ENCODE measurements at places on chromosomes 5 and 9.

DNA sequence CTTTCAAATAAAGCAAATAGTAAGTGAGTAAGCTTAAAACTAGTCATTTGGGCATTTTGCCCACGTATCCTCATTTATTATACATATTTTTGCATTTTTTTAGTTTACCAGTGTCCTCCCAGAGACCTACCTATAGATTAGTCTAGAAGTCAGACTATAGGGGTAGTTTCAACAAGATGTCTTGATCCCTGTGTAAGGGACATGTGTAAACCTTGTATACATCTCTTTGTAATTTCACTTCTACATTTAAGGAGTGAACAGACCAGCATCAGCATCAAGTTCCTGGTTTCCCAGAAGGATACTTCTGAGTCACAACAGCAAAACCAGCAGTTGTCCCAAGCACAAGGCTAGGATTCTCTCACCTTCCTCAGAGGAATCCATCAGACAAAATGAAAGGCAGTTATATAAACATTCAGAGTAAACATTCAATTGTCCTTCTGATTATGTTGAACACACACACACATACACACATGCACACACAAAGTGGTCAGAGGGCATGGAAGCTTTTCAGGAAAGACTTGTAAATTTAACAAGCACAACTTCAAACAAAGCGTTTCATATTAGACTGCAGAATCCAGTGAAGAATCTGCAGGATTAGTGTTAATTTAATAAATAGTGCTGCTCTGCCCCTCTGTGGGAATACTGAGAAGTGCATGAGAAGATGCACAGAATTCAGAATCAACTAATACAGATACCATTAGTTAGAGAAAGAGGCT is 55.4 kb downstream of the HINT1 start:
- DNase-seq, result peak; percentile 69

DNA sequence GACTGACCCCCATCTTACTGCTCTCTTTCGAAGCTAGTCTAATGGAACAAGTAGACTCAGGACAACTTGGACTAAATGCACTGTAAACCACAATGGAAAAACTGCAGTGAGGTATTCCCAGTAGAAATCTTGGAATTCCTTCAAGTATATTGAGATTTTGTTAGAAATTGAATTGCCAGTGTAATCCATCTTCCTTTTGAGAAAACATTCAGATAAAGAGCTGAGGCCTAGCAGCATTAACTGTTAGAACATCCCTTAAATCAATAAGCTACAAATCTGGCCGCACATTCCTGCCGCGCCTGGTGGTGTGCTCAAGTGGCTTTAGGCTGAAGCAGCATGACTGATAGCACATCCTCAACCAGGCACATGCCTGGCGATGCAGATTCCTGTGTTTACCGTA is 29.3 kb downstream of the PPIC start:
- DNase-seq, result no peak

GRCh38 chr5:88846434-88846833 is 36.5 kb downstream of the MEF2C start:
- no peak for DNase-seq

DNA sequence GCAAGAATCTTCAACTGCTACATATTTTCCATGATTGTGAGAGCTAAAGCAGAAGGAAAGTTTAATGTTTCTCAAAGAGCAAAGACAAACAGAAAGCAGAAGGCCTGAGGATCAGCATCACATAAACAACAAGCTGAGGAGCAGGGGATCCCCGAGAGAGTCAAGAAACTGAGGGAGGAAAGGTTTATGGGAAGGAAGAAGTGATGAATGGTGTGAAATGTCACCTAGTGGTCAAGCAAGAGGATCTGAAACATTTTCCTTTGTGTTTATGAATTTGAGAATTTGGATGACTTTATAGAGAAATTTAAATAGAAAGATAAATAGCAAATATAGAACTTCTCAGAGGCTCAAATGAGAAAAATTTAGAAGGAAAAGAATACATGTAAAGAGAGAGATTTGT is 481.9 kb downstream of the CHSY3 start:
- DNase-seq, result no peak

DNA sequence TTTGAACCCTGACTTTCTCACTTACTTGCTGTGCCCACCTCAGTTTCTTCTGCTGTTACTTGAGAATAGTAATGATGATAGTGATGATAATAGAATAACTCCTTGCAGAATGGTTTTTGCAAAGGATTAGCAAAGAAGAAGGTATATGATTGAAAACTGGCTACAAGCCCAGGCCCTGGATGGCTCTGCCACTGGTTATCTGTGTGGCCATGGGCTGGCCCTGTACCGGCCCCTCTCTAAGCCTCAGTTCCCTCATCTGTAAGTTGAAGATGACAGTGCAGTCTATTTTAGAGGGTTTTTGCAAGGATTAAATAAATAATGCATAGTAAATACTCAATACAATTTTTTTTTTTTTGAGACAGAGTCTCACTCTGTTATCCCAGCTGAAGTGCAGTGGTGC is 6.2 kb downstream of the TTLL11 start:
- DNase-seq, result no peak

DNA sequence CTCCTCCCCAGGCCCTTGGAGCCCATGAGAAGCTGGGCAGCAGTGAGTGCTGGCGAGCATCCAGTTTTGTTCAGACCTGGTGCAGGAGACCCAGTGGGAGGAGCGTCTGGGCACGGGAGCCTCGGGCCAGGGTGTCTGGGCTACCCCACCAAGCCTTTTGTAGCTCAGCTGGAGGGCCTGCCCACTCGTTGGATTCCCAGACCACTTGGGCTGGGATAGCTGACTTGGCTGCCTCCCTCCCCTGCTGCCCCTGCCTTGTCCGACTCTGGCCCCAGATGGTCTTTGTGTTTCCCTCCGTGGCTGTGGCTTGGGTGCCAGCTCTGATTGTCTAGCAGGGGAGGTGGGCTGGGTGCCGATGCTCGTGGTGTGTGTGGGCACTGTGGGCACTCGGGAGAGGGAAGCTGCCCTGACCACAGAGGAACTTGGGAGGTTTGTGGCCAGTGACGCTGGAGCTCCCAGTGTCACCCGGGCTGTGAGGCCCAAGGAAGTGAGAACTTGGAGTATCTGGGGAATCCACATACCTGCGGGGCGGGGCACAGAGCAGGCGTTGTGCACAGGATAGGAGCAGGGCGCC is 47.3 kb downstream of the WNK2 start:
- DNase-seq, result peak; percentile 9

- DNase-seq, result peak; percentile 65
Measured at GRCh38 chr5:146878476-146879172, at the start of gene PPP2R2B. PPP2R2B (minus strand) TSS chr5:146878757.

DNA sequence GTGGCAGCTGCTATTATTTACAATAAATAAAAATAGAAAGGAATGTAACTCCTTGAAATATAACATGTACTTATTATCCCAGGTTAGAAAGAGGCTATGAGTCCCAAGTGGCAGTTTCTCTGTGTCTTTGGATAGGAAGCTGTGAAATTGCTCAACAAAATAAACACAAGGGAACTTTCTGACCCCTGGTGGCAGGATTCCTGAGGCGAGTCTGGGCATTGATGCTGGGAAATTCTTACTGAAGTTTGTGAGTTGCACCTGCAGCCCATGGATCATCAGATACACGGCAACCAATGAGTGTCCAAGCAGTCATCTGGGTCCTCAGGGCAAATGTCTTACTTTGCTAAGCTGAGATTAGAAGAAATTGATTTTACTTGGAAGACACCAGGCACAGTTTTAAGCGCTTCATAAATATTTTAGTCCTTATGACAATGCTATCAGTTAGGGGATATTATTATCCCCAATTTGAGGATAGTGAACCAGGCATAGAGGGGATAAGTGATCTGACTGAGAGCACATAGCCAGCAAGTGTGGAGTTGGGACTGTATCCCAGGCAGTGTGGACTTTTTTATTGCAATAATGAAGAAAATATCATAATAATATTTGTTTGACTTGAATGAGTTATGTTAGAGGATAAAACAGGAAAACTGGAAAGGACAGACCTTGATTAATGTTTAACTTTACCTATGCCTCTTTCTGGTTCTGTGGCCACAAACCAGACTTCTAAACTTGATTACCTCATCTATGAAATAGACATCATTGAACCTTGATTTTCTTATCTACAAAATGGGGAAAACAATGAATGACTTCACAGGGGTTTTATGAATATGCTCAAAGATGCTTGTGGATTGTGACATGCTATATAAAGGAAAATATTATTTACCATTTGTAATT is 265.5 kb upstream of the ADAMTSL1 start:
- no peak for DNase-seq

DNA sequence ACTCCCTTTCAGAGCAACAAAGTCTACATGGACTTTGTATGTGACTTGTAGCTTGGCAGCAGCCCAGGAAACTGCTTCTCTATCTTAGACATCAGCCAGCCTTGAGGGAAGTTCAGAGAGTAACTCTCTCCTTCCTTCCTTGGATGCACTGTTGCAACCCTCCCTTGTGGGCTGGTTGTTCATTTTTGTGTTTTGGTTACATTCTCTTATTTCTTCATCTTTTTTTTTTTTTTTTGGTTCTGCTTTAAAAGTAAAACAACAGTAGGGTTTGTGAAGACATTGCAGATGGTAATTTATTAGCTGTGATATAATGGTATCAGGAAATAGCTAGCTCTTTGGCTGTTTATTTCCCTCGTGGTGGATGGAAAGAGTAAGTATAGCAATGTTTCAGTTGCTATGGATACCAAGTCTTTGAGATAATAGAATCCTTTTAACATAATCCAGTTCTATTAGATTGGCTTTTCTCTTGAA is 97.9 kb upstream of the MAMDC2 start:
- peak; percentile 23 for DNase-seq

DNA sequence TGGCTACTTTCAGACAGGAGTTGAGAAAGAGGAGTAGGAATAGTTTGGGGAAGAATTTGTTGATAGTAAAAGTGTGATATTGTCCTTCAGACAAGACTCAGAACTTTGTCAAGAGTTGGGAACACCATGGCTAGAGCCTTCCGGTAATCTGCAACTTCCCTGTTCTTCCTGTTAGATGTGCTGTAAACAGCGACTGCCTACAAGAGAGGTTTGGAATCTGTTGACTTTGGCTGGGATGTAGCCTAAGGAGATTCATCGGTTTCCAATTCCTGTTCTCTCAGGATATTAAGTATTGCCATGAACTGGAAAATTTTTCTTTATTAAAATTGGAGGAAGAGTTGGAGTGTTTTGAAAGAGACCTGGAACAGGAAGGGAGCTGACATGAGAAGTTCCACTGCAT is 43.9 kb downstream of the ARHGAP26 start:
- no peak for DNase-seq

GRCh38 chr9:30065888-30066287 is 2318.6 kb upstream of the ACO1 start:
- no peak for DNase-seq

GRCh38 chr5:105907016-105907415 is 1763.7 kb downstream of the EFNA5 start:
- no peak for DNase-seq

GRCh38 chr9:36999728-37000333 is 34.2 kb downstream of the PAX5 start:
- DNase-seq, result no peak

- DNase-seq, result no peak
Measured at GRCh38 chr5:135240283-135240633, 158.8 kb downstream of the MACROH2A1 start.

- no peak for DNase-seq
Measured at GRCh38 chr5:98206566-98206965, 566.9 kb upstream of the RGMB start.

DNA sequence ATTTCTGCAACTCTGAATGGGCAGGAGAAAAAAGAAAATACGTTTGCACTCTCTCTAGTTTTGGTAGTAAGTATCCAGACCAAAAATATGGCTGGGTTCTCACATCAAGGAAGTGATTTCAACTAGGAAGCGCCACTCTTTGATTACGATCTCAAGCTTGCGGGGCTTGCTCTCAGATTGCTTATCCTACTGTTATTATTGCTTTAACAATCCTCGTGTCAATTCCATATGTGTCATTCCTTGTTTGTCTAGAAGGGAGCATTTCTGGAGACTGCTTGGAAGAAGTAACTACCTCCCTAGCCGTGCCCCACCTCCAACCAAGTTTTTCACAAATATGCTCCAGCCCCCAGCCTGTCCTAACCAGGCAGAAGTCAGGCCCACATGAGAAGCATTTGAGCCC is 3.5 kb downstream of the PRUNE2 start:
- DNase-seq, result no peak

GRCh38 chr5:23627976-23628375 is 120.6 kb downstream of the PRDM9 start:
- no peak for DNase-seq

Measured in CD4-positive, alpha-beta T cell treated with Interferon alpha-2 for 1 hour (primary cell).